Stimulated activated CD4-positive, alpha-beta T cell treated with anti-CD3 and anti-CD28 coated beads, Interleukin-15, amount 100 ng/mL, for 1 hour (primary cell): ENCODE measurements at places on chromosomes 6 and 20.

GRCh38 chr6:114428341-114428740 is 85.5 kb upstream of the HS3ST5 start:
- DNase-seq, result no peak

GRCh38 chr20:7770046-7770445 is 170.2 kb downstream of the HAO1 start:
- DNase-seq, result no peak

DNA sequence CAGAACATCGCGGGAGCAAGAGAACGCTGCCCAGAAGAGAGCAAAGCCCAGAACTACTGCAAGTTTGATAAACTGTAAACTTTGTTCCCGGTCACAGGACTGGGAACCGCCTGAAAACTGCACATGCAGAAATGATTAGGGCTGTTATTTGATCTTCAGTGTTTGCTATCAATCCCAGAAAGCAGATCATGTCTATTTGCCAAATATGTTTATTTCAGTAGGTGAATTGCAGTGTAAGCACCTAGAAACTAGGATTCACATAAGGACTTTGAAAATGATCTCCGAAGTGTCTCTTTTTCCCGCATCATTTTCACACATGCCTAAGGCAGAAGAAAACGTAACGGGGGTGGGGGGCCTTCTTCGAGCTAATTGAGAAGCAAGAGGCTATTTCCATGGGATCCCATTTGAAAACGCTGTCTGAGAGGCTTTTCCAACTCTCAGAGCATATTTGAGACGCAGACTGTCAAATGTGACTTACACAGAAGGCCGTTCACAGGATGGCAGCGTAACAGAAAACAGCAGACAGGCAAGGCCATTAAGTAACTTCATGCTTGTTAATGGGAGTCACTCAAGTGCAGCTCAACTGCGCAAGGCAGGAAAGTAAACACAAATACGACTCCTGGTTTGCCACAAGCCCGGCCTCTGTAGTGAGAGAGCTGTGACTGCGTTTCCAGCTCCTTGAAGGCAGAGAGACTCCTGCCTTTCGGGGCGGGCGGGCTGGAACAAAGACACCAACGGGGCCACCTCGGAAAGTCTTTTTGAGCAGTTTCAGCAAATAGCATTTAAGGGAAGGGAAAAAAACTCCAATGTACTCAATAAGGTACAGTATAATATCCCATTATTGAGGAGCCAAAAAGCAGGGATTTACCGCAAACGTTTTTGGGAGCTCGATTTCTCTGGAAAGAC is 144.7 kb upstream of the ZNF217 start:
- no peak for DNase-seq

DNA sequence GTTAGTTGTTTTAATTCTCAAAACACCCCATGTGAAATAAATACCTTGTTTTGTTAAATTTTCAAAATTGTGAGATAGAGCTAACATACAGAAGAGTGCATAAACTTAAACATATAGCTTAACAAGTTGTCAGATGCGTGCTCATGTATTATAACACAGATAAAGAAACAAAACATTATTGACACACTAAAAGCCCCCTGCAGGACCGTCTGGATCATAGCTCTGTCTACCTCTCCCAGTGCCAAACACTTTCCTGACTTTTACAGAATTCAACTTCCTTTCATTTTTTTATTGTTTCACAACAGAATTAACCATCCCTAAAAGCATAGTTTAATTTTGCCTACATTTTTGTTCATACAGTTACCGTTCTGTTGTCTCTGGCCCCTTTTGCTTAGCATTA is 17.8 kb upstream of the FRK start:
- DNase-seq, result no peak

DNA sequence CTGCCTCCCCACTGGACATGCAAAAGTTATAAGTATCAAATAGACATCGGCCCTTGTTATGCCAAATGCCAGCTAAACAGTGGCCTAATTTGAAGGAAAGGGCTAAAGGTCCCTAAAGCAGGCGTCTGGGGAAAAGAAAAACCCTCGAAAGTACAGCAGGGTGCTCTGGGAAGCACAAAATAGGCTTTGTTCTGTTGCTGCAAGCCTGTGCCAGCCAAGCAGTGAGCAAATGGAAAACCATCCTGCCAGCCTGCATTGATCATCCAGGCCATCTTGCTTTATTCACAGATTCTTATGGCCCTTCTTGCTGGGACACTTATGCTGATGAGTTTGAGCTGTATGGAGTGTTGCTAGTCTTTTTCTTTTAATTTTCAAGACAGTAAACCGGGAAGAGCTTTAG is 62.2 kb upstream of the PLEKHG1 start:
- DNase-seq, result no peak

- no peak for DNase-seq
Observed at GRCh38 chr6:107045826-107046675, 18.1 kb downstream of the MTRES1 start.

DNA sequence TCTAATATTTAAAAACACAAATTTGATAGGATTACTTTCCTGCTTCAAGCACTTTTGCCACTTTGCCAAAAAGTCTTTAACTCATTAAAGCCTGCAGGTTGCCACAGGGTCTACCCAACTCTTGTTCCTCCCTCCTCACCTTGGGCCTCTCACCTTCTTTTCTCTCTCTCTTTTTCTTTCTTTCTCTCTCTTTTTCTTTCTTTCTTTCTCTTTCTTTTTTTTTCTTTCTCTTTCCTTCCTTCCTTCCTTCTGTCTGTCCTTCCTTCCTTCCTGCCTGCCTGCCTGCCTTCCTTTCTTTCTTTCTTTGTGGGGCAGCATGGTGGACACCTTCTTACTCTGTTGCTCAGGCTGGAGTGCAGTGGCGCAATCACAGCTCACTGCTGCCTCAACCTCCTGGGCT is 50.2 kb downstream of the C6orf52 start:
- no peak for DNase-seq

DNA sequence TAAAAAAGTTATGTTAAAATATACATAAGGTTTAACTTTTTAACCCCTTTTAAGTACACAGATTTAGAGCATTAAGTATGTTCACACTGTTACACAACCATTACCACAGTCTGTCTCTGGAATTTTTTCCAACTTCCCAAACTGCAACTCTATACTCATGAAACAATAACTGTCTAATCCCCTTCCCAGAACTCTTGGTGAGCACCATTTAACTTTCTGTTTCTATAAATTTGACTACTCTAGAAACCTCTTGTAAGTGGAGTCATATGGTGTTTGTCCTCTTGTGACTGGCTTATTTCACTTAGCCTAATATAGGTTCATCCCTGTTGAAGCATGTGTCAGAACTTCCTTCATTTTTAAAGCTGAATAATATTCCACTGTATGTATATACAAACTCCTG is 98.1 kb downstream of the MAP3K7 start:
- DNase-seq, result no peak

DNA sequence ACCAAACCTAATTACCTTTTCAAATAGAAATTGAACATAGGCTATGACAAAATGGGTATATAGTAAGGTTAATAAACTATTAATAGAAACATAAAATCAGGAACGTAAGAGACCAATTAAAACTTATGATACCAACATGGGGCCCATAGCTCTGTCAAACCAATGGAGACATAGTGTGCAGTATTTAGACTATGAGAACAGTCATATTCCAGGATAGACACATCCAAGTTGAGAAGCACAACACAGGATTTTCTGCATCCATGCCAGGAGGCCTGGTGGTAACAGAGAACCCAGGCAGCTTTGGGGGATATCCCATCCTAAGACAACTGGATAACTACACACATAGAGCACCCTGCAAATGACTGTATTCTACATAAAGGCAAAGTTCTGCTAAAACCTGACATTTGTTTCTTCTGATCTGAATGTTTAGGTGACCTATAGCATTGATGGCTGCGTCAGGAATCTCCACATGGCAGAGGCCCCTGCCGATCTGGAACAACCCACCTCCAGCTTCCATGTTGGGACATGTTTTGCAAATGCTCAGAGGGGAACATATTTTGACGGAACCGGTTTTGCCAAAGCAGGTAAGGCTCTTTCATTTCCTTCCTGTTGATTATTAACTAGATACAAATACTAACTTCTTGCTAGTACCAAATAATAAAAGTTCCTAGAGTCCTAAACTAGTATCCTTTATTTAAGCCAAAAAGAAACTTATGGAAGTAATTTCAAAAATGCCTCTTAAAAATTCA is 202.7 kb downstream of the ARHGAP18 start:
- no peak for DNase-seq

DNA sequence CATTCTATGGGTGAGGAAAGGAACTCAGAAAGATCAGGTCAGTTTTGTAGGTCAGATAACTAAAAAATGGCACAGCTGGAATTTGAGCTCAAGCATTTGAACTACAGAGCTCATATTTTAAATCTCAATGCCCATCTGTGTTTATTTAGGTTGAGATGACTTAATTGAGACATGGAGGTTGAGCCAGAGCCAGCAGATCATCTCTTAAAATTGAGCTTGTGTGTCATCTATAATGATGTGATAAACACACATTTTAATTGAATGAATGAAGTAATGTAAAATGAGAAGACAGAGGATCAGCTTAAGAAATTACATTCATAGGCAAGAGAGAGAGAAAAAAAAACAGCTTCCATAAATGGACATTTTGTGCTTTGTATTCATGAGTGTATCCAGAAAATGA is 3.7 kb downstream of the MANEA start:
- DNase-seq, result no peak

- no peak for DNase-seq
Observed at GRCh38 chr6:55536391-55536956, 42.5 kb downstream of the HMGCLL1 start.

DNA sequence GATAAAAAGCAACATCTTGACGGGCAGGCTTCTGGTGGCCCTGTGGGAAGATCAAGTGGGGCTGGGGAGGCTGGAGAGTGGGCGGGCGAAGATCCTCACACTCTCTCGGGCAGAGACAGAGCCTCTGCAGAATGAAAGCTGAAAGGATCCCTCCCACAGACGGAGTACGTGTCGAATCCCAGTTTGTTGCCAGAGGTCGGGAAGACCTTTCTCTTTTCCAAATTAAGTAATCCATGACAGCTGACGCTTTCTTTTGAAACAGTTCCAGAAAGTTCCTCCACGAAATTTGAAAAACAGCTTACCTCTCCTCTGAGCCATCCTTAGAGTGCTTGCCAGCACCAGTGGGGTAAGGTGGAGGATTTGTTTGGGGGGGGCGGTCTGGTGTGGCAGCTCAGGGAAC is 155.6 kb upstream of the SMLR1 start:
- DNase-seq, result no peak

GRCh38 chr20:41379551-41379950 is 12.9 kb upstream of the EMILIN3 start:
- no peak for DNase-seq

DNA sequence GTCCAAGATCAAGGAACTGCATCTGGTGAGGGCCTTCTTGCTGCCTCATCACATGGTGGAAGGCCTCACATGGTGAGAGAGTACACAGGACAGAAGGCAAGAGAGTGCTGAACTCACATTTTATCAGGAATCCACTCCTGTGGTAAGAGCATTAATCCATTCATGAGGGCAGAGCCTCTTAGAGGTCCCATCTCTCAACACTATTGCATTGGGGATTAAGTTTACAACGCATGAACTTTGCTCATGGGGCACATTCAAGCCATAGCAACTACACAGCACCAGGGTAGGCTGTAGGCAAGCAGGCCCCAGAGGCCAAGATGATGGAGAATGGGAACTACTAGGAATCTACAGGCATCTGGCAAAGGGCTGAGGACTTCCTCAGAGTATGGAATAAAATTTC is 10.0 kb upstream of the TGIF2 start:
- DNase-seq, result no peak

DNA sequence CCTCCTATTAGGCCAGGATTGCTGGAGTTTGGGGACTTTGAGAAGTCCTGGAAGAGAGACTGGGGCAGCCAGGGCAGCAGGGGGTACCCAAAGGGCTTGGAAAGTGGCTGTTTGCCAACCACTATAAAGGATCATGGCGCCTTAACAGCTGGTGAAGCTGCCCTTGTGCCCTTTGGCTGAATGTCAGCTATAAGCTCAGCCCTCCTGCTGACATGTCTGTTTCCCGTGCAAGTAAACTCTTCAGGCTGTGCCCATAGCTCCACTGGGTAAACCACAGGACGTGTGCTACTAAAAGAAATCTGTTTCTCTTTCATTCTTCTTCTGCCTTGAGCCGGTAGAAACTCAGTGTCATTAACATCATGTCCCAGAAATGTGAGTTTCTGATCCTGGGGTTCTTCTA is 97.3 kb downstream of the CAP2 start:
- DNase-seq, result no peak

- DNase-seq, result no peak
Observed at GRCh38 chr6:16033214-16033613, 95.7 kb upstream of the MYLIP start.

DNA sequence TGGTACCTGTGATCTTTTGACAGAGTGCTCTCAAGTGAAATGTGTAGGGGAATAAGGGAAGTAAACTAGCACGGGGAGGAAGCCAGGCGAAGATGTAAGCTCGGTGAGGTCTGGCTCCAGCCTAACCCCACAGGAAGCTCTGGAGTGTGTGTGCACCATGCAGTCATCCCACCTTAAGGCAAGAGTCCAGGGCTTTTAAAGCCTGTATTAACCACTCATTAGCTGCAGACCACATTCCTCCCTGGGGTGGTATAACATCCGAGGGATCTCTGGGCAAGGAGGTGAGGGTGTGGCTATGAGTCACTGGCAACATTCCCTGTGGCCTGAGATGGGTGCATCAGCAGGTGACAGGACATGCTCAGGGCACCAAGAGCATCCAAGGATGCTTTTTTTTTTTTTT is 12.5 kb upstream of the RANBP9 start:
- no peak for DNase-seq

DNA sequence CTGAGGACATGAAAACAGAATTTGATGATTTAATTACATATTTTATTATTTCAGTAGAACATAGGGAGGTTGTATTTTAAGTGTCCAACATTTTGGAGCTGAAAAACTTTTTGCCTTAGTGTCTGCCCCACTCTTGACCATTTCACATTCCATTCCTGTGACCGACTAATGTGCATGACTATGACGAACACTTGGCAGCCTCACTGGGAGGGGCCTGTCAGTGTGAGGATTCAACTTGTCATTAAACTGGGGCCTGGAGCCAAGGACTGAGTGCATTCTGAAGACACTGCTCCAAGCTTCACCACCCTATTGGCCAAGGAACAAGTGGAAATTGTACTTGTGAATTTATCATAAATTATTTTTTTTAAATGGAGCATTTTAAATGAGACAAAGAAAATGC is 661.3 kb downstream of the BCKDHB start:
- no peak for DNase-seq

DNA sequence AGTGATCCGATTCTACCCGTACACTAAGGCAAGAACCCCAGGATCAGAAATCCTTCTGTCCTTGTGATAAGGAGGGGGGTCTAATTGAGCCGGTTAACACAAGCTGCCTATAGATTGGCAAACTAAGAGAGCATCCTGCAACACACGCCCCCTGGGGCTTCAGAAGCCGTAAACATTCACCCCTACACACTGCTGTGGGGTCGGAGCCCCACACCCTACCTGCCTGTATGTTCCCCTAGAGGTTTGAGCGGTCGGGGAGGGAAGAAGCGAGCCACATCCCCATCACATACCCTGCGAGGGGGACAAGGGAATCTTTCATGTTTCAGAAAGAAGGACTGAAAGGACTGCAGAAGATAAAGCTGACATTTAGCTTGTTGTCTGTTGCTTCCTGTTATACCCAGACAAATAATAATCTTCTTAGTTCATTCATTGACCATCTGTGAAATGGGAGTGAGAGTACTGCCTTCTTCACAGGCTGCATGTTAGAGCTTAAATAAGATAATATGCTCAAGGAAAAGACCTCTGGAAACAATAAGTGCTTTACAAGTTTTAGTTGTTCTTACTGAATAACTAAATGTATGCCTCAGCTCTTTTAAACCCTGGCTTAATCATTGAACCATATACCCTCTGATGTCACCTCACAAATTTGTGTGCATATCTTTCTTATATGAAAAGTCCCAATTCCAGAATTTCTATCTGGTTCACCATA is 74.2 kb upstream of the RNF217 start:
- no peak for DNase-seq

- DNase-seq, result no peak
Observed at GRCh38 chr6:56638760-56639159, 3.9 kb downstream of the DST start.
